SK-MEL-5 (cell line): ENCODE measurements at places on chromosomes 5 and 9. TPM values are rescaled to one million over a fixed set of nuclear protein-coding genes. Genes with fewer than 3 reads are reported as not detected.

The TSPAN17 gene
- total RNA-seq: 19.7 and 20.5 TPM in 2 replicates

The N4BP3 gene
- total RNA-seq: 2.8 and 3.6 TPM in 2 replicates

The RANBP3L gene
- 0.05 TPM in 1 of 2 replicates, not detected in the other for total RNA-seq

The CCDC180 gene
- total RNA-seq: 0.37 and 0.88 TPM in 2 replicates

The SUSD3 gene
- 0.90 and 1.3 TPM in 2 replicates for total RNA-seq

The HTR4 gene
- not detected in 2 replicates for total RNA-seq

The CLIC3 gene
- not detected in 2 replicates for total RNA-seq

The DTWD2 gene
- total RNA-seq: 17.0 and 23.6 TPM in 2 replicates

The TMEM8B gene
- total RNA-seq: 0.55 and 1.0 TPM in 2 replicates

The CEL gene
- total RNA-seq: 0.11 TPM in 1 of 2 replicates, not detected in the other

The TNFSF8 gene
- not detected in 2 replicates for total RNA-seq

GRCh38 chr9:108618906-108619550 lies 236.8 kb downstream of the ACTL7B start:
- DNase-seq: no peak

- no peak for DNase-seq
These were observed 283.9 kb upstream of the ANKRD55 start for GRCh38 chr5:56517011-56517416.

DNA sequence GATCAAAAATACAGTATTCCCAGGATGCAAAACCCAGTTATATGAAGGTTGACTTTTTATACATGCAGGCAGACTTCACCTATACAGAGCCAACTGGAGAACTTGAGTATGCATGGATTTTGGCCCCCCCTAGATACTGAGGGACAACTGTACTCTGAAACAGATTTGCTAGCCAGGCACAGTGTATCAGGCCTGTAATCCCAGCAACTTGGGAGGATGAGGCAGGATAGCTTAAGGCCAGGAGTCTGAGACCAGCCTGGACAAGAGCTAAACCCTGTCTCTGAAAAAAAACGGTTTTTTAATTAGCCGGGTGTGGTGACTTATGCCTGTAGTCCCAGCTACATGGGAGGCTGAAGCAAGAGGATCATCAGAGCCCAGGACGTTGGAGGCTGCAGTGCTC lies 21.9 kb downstream of the PTBP3 start:
- DNase-seq: no peak

GRCh38 chr5:166363087-166363760 lies 1928.2 kb upstream of the WWC1 start:
- DNase-seq: no peak

- no peak for DNase-seq
These were observed 45.8 kb downstream of the SRFBP1 start for GRCh38 chr5:122007546-122007945.

DNA sequence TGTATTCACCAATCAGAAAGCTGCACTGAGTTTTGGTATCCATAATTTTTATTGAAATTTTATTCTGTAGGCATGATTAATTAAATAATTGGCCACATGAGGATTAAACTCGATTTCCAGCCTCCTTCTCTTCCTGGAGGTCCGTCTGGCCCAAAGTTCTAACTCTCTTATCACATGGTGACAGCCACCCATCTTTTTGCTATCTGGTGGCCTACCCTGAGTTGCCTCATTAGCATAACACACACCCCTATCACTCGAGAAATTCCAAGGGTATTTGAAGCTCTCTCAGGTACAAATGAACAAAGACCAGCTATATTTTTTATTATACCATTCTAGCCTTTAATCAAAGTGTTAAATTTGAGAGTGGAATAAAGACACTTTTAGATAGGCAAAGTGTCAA lies 57.7 kb downstream of the APC start:
- DNase-seq: no peak

GRCh38 chr9:131264231-131264630 lies 12.1 kb downstream of the FAM78A start:
- DNase-seq: no peak

DNA sequence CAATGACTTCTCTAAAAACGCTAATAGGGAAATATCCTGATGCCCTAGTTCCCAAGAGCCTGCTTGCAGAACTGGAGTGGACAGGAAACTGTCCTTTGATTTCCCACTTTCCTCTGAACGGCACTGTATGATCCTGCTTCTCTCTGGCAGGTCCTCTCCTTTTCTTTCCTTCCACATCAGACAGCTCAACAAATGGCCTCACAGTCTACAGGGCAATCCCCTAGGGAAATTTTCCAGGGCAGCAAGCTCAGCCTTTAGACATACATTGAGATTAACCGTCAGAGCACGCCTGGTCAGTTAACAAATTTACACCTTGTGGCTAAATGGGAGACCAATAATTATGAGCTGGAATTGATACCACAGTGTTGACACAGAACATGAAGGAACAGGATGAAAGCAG lies 164.9 kb downstream of the SLC24A2 start:
- no peak for DNase-seq

GRCh38 chr9:106920701-106921283 lies 57.8 kb downstream of the ZNF462 start:
- peak; percentile 91 for DNase-seq

- DNase-seq: no peak
These were observed 47.2 kb upstream of the FCN2 start for GRCh38 chr9:134833294-134833880.

GRCh38 chr5:175887463-175887862 lies 16.1 kb downstream of the CPLX2 start:
- DNase-seq: no peak

DNA sequence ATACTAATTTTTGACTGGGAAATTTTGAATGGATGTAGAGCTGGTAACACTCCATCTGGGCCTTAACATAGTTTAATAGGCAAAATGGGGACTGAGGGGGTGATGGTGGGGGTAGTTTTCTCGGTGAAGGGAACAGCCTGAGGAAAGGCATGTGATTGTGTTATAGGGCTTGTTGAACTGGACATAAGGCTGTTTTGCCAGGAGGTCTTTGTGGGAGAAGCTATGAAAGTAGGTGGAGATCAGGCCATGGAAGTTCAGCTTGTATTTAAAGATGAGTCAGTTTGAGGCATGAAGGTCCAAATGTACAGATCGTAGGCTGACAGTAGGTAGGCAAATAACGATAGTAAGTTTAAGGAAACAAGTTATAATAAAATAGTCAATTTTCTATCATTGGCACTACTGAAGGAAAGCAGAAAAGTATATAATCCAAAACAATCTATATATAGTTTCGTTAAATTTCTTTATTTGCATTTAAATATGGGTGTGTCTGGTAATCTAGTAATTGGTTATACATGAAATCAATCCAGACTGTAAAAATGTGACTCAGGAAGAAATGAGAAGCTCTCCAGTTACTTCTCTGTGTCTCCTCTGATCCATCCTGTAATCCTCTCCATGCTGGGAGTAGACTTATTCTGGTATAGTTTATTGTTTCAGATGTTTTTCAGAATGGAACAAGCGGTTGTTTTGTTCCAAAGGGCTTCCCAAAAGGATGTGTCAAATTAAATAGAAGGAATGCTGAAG lies 2.8 kb downstream of the CSNK1G3 start:
- no peak for DNase-seq

DNA sequence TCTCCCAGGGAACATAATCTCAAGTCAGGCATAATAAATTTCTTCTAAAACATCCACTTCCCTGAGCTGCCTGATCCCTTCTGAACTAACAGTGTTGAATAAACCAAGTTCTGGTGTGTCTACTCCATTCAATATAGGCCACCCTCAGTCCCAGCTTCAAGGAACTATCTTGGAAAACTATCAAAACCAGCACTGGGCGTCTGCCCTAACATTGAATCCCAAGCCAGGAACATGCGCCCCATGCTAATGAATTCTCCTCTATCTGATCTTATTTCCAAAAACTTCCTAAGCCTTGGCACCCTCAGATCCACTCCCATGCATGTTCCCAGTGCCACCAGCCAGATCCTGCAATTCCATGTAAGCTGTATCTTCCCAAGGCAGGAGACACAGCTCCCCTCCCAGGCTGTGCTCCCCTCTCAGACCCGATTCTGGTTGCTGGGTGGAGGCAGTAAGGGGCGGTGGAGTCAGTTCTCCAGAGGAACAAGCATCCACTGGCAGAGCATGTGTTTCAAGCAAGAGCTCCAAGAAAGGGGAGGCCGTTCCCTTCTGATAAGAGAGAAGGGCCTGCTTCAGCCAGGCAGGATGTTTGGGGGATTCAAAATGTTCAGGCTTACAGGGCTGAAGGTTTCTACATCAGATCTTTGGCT lies 13.1 kb upstream of the FOXI1 start:
- no peak for DNase-seq

DNA sequence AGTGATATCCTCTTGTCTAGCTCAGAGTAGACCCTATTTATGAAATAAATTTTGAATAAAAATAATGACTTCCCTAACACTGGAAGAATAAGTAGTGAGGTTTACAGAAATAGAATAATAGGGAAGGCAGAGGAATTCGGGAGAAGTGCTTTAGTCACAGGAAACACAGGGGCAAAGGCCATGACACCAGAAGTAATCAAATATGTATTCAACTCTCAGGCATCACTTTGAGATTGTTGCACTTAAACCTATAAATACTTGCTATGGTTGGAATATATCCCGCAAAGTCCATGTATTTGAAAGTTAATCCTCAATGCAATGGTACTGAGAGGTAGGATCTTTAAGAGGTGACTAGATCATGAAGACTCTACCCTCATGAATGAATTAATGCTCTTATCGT lies 166.8 kb downstream of the YIPF5 start:
- no peak for DNase-seq

DNA sequence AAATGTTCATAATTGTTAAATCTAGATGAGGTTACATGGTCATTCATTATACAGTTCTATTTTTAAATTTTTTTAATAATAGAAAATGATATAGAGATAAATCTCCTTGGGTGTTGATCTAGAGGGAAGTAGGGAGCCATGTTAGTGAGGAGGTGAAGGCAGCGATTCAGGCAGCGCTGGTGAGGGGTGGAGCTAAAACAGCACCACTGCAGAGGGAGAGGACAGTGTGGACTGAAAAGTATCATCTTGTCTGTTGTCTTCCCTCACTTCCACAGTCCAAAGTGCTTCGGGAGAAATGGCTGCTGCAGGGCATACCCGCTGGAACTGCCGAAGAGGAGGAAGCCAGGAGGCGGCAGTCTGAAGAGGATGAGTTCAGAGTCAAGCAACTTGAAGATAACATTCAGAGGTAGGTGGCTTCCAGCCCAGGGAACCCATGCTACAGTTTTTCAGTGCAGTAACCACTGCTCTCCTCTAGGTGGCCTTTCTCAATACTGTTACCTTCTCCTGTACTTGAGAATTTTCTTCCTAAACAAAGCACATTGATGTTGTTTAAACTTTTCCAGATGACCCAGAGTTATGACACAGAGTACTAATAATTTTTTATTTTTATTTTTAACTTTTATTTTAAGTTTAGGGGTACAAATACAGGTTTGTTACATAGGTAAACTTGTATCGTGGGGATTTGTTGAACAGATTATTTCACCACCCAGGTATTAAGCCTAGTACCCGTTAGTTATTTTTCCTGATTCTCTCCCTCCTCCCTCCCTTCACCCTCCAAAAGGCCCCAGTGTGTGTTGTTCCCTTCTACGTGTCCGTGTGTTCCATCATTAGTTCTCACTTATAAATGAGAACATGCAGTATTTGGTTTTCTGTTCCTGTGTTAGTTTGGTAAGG lies 100.5 kb downstream of the PALM2AKAP2 start:
- DNase-seq: peak; percentile 76

DNA sequence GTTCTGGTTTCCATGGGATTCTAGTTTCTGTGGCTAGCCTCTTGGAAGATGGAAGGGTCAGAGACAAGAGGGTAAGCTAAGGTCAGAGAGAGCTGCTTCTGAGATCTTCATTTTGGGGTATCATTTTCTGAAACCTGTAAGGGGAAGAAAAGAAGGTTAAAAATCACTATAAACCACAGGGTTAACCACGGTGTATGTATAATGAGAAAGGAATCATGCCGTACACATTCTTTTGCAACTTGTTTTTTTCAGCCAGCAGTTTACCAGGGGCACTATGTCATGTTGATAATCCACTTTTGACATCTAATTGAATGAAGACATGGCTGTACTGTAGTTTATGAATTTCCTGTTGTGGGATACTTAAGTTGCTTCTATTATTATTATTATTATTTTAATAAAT lies 164.4 kb downstream of the FOCAD start:
- DNase-seq: no peak

GRCh38 chr5:73387601-73388305 lies 60.8 kb downstream of the FOXD1 start:
- DNase-seq: no peak

DNA sequence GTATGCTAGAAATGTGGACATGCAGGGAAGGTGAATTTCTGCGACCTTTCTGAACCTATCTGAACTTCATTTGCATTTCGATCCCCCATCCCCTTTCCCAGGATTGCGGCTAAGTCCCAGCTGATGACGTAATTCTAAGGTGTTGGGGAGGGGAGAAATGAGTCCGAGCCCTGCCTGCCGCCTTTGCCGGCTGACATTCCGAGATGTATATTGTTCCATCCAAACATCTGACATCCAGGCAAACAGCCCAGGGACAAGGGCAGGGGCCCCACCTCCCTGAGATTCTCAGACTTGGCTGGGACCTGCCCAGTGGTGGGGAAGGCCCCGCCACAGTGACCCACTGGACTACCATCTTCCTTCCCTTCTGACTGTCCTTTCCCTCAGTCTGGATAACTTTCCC lies 494.6 kb downstream of the ENC1 start:
- no peak for DNase-seq

DNA sequence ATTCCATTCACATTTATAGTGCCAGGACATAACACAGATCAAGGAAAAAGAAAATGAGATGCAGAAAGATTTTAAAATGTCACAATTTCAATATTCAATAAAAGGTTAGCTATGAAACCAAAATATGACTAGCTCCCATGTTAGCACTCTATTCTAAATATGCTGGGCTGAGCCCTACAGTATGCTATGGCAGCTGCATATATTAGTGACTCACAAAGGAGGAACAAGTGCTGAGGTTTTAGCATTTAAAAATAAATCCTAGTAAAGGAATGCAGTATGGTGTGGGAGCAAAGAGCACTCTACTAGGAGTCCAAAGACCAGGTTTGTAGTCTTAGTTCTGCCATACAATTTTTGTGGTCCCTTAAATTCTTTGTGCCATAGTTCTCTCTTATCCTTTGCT lies 118.4 kb downstream of the OXCT1 start:
- no peak for DNase-seq

- DNase-seq: no peak
These were observed 206.7 kb downstream of the ARHGAP26 start for GRCh38 chr5:142976861-142977260.

DNA sequence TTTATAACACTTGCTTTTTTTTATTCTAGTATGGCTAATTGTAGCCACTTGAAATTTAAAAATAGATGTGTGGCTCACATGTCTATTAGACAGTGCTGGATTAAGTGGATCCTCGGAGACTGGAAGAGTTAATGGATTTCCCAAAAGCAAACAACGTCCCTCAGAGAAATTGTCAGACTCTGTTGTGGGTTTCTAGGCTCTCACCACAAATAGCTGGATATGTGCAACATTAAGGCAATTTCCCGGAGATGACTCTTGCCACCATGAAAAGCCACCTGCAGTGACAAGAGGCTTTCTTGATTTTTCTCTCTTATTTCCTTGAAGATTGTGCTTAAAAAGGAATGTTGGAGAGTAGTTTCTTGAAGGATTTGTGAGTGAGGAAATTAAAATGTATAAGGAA lies 43.2 kb downstream of the TMEM167A start:
- no peak for DNase-seq
